ENCODE measurements at places on chromosomes 3 and 15. TPM values are rescaled to one million over a fixed set of nuclear protein-coding genes. Genes with fewer than 3 reads are reported as not detected.

DNA sequence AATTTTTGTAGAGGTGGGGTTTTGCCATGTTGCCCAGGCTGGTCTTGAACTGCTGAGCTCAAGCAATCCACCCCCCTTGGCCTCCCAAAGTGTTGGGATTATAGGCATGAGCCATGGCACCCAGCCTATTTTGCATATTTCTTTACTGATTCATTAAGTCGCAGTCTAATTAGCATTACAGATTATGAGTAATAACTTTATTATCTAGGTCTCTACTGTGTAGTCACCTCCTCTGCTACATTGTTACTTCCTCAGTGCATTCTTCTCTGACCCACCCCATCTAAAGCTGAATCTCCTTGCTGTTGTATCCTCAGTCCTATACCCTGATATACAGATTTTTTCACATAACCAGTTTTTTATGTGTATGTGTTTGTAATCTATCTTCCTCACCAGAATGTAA is 61.7 kb downstream of the TFDP2 start:
- peaks cover 8% of the 10 kb centered on the region for H3K36me3 ChIP-seq
- H3K27ac ChIP-seq: no peak overlapping the region
- no peak overlapping the region for H3K4me3 ChIP-seq
- no peaks in the 10 kb centered on the region for H3K4me1 ChIP-seq
- H3K27me3 ChIP-seq: no peaks in the 10 kb centered on the region
- DNase-seq: no peak

DNA sequence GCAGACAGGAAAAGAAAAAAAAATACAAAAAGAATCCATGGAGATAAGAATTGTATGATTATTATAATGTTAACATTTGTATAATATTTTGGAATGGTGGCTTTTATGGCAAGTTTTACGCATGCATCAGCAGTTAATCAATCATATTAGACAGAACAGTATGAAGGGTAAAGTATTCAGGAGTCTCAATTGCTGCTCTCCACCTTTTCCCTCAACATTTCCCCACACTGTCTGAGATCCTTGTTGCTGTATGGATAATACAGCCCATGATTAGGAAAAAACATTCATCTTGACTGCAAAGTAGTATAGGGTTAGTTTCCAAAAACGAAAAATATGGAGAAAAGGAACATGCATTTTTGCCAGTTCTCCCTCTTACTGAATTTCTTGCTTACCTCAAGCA is 755.3 kb upstream of the ARPP21 start:
- no peak overlapping the region for H3K27ac ChIP-seq
- peaks cover 4% of the 10 kb centered on the region for H3K27me3 ChIP-seq
- H3K4me1 ChIP-seq: peaks cover 4% of the 10 kb centered on the region
- H3K4me3 ChIP-seq: no peak overlapping the region
- no peak for DNase-seq
- H3K36me3 ChIP-seq: no peaks in the 10 kb centered on the region

GRCh38 chr3:23756206-23756840 is 49.4 kb upstream of the UBE2E1 start:
- peaks cover 14% of the 10 kb centered on the region for H3K4me1 ChIP-seq
- H3K27me3 ChIP-seq: no peaks in the 10 kb centered on the region
- H3K4me3 ChIP-seq: no peak overlapping the region
- DNase-seq: no peak
- H3K36me3 ChIP-seq: no peaks in the 10 kb centered on the region

GRCh38 chr3:81195478-81195877 is 566.0 kb downstream of the GBE1 start:
- H3K4me3 ChIP-seq: no peak overlapping the region
- no peaks in the 10 kb centered on the region for H3K36me3 ChIP-seq
- no peaks in the 10 kb centered on the region for H3K27me3 ChIP-seq
- DNase-seq: no peak
- no peak overlapping the region for H3K27ac ChIP-seq
- H3K4me1 ChIP-seq: peaks cover 27% of the 10 kb centered on the region

- no peak for DNase-seq
- H3K4me1 ChIP-seq: peaks cover 21% of the 10 kb centered on the region
- no peaks in the 10 kb centered on the region for H3K27me3 ChIP-seq
Observed at GRCh38 chr15:59353994-59354416, 18.7 kb downstream of the MYO1E start.

DNA sequence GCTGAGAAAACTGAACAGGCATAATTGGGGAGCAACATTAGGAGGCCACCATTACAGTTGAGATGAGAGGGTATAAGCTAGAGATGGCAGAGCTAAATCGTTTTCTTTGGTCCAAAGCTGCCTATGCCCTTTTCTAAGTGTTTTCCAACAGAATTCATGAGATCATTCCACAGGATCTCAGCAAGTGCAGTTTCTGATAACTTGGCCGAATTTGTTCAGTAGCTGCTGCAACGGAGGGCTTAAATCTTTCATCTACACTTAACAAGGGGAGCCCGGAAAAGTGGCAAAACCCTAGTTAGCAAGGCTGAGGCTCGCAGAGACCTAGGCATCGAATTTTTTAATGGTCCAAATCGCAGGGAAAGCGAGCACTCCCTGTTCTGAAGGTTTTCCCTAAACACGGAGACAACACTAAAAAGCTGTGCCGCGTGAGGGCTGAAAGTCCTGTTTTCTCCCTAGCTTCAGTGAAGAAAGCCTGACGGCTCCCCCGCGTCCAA is 531 bp upstream of the BLOC1S6 start:
- H3K4me3 ChIP-seq: peak overlapping the region; percentile 99
- H3K4me1 ChIP-seq: peaks cover 37% of the 10 kb centered on the region
- H3K27ac ChIP-seq: peak overlapping the region; percentile 100
- no peak for DNase-seq

DNA sequence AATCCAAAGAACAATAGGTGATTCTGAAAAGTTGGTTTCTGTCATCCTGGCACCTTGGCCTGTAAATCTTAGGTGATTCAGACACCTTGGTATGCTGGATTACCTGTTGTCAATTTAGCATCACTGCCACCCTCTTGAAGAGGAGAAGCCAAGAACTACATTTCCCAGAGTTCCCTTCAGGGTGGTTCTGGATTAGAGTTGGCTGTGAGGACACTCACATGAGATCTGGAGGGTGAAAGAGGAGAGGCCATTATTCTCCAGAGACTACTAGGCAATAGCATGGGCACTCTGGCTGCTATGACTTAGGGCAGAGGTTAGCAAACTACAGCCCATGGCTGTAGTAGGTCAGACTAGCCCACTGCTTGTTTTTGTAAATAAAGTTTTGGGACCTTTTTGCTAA is 41.7 kb upstream of the CORO2B start:
- peaks cover 87% of the 10 kb centered on the region for H3K4me1 ChIP-seq
- H3K27me3 ChIP-seq: no peaks in the 10 kb centered on the region

GRCh38 chr15:91632176-91632575 is 221.3 kb upstream of the SLCO3A1 start:
- no peak overlapping the region for H3K4me3 ChIP-seq
- no peaks in the 10 kb centered on the region for H3K36me3 ChIP-seq
- H3K27ac ChIP-seq: no peak overlapping the region

GRCh38 chr3:187265461-187265955 is 26.0 kb downstream of the MASP1 start:
- DNase-seq: no peak
- H3K27me3 ChIP-seq: no peaks in the 10 kb centered on the region
- H3K36me3 ChIP-seq: peaks cover 7% of the 10 kb centered on the region
- peak overlapping the region; percentile 72 for H3K27ac ChIP-seq
- peaks cover 32% of the 10 kb centered on the region for H3K4me1 ChIP-seq

GRCh38 chr3:72380193-72380592 is 468.1 kb downstream of the SHQ1 start:
- H3K4me1 ChIP-seq: peaks cover 77% of the 10 kb centered on the region
- H3K27me3 ChIP-seq: no peaks in the 10 kb centered on the region
- peak overlapping the region; percentile 4 for H3K27ac ChIP-seq
- no peak for DNase-seq

GRCh38 chr3:161314836-161315395 is 56.4 kb downstream of the SPTSSB start:
- no peak overlapping the region for H3K4me3 ChIP-seq
- H3K36me3 ChIP-seq: peaks cover 7% of the 10 kb centered on the region
- no peak for DNase-seq
- no peaks in the 10 kb centered on the region for H3K4me1 ChIP-seq

GRCh38 chr15:26771578-26772153 is 1.2 kb downstream of the GABRB3 start:
- H3K4me1 ChIP-seq: peaks cover 9% of the 10 kb centered on the region
- H3K4me3 ChIP-seq: peak overlapping the region; percentile 70
- no peak overlapping the region for H3K27ac ChIP-seq
- DNase-seq: no peak
- peaks cover 1% of the 10 kb centered on the region for H3K36me3 ChIP-seq
- H3K27me3 ChIP-seq: peaks cover 50% of the 10 kb centered on the region

GRCh38 chr3:65265942-65266590 is 578.3 kb upstream of the ADAMTS9 start:
- peaks cover 18% of the 10 kb centered on the region for H3K4me1 ChIP-seq
- H3K36me3 ChIP-seq: no peaks in the 10 kb centered on the region
- H3K27me3 ChIP-seq: no peaks in the 10 kb centered on the region

- H3K4me1 ChIP-seq: no peaks in the 10 kb centered on the region
- no peak overlapping the region for H3K27ac ChIP-seq
- DNase-seq: no peak
- peaks cover 2% of the 10 kb centered on the region for H3K27me3 ChIP-seq
- H3K4me3 ChIP-seq: no peak overlapping the region
- H3K36me3 ChIP-seq: no peaks in the 10 kb centered on the region
Observed at GRCh38 chr3:12253516-12254343, 35.1 kb upstream of the PPARG start.

- H3K27ac ChIP-seq: no peak overlapping the region
- DNase-seq: no peak
- no peaks in the 10 kb centered on the region for H3K27me3 ChIP-seq
- H3K36me3 ChIP-seq: peaks cover 4% of the 10 kb centered on the region
- H3K4me3 ChIP-seq: no peak overlapping the region
Observed at GRCh38 chr3:104126864-104127553, 1239.7 kb upstream of the ALCAM start.

The SPSB4 gene
- total RNA-seq: 2.7 TPM

The TNFAIP8L3 gene
- total RNA-seq: 6.1 TPM

The SLC28A2 gene
- not detected for total RNA-seq

The GOLGA6A gene
- 0.12 TPM for total RNA-seq

The OR4M2 gene
- not detected for total RNA-seq

The RSRC1 gene
- total RNA-seq: 20.2 TPM

The MEIS2 gene
- 28.3 TPM for total RNA-seq

The SMARCC1 gene
- total RNA-seq: 81.5 TPM

The GRAMD1C gene
- total RNA-seq: 2.3 TPM

The SH2D7 gene
- total RNA-seq: not detected

The PIERCE2 gene
- 2.7 TPM for total RNA-seq
